ENCODE measurements at places on chromosomes 2 and 18.

GRCh38 chr2:218002845-218003180 lies at the start of gene TNS1:
TSS of gene TNS1 (minus strand) at chr2:218002995. CDS start at chr2:218002872, 123 bp downstream.
- DNase-seq, result no peak

DNA sequence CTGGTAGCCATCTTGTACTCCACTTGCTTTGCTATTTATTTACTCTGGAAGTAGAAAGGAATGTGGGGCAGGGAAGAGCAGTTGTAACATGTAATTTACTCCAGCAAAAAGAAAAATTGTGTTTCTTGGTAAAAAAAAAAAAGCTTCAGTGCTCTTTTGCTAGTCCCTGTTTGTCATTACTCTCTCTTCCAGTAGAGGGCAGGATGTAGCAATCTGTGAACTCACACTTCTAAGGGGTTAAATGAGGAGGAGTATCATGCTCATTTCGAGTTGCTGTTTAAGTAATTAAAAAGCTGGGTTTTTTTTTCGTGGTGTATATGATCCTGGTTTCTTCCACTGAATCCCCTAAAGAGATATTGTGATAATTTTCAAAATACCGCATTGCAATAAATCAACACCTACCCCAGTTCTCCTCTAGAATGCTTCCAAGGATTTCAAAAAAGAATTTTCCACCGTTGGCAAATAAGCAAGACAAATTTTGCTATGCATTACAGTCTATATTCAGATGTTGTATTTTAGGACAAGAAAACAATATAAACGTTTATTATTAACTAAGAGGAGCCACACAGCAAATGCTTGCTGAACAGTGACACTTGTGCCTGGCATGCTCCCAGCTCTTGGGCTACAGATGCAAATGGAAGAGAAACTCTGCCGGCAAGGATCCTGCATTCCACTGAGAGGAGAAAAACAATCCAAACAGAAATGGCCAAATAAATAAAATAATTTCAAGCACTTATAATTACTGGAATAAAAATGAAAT lies 261.6 kb downstream of the ASXL3 start:
- DNase-seq, result no peak

- DNase-seq, result no peak
Measured at GRCh38 chr2:157194844-157195243, 62.7 kb upstream of the GALNT5 start.

GRCh38 chr18:3605954-3606443 lies 156.0 kb downstream of the TGIF1 start:
- DNase-seq, result no peak

- no peak for DNase-seq
Measured at GRCh38 chr2:188414411-188414810, 122.7 kb downstream of the GULP1 start.

GRCh38 chr2:60534052-60534685 lies 19.3 kb downstream of the BCL11A start:
- DNase-seq, result no peak

Measured in cortex of kidney (tissue), 1 donor.